HFF-Myc (cell line): ENCODE measurements at places on chromosomes 13 and 19.
A peak's percentile ranks its signal among the peaks of the same experiment; 100 is the strongest.

DNA sequence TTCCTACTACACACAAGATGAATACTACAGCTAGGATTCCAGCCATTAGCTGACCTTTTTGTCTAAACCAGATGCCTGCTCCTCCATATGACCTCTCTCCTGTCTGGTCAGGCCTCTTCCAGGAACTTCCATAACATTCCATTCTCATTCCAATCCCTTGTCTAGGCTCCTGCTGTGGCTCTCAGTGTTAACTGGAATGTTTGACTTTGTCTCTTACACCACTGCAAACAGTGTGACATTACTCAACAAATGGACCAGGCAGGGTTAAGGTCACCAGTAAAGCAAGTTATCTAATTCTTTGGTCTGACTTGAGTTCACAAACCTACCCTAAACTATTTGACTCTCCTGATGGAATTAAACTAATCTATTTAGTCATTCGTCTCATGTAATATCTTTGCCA lies 2.1 kb upstream of the GPC6 start:
- DNase-seq, result no peak

DNA sequence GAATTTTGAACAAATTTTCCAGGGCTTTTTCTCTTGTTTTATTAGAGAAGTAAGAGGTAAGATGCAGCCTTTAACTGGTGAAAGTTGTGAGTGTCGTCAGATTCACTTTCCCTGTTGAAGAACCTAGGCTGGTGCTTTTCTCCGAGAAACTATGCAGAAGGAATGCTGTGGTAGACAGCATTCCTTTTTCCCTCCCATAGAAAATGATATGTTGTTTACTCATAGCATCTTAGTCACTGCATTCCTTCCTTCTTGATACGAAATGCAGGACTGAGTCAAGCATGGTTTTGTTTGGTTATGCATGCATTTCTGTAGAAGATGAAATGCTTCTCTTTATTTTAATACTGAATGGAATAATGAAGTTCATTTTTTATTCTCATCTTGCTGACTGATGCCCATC lies 3.4 kb downstream of the ITGBL1 start:
- DNase-seq, result peak; percentile 74

DNA sequence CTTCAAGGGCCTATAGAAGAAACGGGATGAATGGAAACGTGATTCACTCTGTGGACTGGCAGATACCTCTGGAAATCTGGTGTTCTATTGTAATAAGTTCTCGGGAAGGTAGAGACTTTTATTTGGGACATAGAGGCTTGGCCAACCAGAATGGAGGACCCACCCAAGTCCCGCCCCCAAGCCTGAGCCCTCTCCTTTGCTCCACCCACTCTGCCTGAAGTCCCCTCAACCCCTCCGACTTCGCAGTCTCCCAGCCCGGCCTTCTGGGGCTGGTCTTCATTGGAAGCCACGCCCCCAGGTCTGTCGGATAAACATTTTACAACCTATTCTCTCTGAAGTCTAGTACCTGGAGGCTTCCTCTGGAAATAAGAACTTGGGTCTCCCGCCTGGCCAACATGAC lies 16.9 kb downstream of the FBXL12 start:
- DNase-seq, result no peak

DNA sequence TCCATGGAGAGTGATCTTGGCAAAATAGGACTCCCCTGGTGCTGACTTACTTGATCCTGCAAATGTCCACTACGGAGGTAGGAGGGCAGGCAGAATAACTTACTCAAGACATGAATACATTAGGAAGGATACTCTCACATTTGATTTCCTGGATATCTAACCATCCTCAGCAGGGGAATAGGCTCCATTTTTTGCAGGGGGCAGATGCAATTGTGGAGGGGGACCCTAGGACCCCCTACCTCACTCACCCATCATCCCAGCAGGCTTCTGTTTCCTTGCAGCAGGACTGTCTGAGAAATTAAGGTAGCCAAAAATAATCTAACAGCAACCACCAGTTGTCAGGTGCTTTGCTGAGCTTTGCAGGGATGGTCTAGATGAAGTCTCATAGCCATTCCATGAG lies 482.0 kb downstream of the ZNF536 start:
- no peak for DNase-seq

DNA sequence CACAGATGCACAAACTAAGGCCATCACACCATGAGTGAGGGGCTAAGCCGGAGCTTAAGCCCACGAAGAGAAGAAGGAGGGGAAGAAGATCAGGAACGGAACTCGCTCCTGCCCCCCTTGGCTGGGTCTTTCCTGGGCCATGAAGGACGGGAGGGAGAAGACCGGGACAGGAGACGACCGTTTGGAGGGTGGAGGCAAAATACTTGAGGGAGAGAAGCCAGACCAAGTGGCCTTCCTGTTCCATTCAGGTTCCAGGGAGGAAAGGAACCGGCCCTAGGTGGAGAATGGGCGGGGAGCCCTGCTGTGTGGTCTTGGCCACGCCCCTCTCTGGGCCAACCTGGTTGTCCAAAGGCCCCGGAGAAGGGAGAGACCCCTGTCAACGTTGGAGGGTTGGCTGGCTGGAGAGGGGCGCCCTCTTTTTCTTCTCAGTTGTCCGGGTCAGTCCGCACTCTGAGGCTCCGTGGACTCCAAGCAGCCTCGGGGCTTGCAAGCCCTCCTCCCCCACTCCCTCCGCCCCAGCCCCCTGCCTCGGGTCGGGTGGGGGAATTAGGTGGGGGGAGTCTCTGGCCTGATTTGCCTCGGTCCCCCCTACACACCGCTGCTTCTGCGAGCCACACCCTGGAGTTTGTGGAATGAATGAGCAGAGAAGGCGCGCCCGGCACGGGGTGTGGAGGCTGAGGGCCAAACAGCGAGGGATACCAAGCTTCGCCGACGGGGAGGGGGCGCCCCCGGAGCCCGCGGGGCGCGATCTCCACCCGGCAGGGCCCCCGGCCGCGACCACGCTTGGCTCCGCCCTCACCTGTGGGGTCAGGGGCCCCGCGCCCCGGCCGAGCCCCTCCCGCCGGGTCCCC lies 757 bp downstream of the FBN3 start:
- DNase-seq, result no peak

DNA sequence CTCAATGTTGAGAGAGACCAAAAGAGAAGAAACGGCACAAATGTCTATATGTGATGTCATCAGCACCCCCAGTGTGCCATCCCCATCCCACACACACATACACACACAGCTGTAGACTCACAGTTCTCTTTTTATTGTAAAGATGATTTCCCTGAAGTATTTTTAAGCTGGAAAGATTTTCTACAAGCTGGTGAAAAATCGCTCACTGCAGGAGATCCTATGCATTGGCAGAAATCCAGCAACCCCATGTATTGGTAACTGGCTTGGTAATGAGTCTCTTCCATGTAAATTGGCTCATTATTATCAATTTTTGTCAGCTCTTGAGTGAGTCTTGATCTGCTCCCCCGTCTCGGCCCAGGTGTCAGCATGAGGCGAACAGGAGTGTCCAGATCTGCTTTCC lies 107.1 kb upstream of the UQCRFS1 start:
- no peak for DNase-seq

DNA sequence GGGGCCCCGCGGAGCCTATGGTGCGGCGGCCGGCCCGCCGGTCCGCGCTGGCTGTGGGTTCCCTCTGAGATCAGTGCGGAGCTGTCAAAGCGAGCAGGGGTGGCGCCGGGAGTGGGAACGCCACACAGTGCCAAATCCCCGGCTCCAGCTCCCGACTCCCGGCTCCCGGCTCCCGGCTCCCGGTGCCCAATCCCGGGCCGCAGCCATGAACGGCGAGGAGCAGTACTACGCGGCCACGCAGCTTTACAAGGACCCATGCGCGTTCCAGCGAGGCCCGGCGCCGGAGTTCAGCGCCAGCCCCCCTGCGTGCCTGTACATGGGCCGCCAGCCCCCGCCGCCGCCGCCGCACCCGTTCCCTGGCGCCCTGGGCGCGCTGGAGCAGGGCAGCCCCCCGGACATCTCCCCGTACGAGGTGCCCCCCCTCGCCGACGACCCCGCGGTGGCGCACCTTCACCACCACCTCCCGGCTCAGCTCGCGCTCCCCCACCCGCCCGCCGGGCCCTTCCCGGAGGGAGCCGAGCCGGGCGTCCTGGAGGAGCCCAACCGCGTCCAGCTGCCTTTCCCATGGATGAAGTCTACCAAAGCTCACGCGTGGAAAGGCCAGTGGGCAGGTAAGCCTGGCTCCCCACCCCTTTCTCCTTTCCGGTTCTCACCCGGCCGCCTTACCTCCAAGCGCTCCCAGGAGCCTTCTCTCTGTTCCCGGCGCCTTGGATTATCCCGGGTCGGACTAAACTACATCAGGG lies at the start of gene PDX1:
Gene PDX1 (plus strand): TSS at position 67 of the 743 bp plus-strand sequence. CDS start 139 bp downstream, at position 206.
- DNase-seq, result no peak

DNA sequence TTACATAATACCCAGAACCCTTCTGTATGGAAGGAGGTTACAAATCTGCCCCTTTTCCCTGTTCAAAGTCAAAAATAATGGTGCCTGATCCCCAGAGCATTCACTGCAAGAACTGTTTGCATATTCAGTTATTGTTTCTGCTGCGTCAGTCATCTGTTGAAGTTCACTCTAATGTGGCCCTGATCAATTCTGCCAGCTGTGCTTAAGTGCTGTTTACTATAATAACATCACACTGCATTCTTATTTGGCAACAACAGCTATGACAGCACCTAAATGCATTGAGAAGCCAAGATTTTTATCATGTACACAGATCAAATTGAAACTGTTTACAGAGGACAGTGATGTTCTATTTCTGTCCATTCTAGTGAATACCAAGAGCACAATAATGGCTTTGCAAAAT lies 115.9 kb downstream of the DACH1 start:
- DNase-seq, result no peak

DNA sequence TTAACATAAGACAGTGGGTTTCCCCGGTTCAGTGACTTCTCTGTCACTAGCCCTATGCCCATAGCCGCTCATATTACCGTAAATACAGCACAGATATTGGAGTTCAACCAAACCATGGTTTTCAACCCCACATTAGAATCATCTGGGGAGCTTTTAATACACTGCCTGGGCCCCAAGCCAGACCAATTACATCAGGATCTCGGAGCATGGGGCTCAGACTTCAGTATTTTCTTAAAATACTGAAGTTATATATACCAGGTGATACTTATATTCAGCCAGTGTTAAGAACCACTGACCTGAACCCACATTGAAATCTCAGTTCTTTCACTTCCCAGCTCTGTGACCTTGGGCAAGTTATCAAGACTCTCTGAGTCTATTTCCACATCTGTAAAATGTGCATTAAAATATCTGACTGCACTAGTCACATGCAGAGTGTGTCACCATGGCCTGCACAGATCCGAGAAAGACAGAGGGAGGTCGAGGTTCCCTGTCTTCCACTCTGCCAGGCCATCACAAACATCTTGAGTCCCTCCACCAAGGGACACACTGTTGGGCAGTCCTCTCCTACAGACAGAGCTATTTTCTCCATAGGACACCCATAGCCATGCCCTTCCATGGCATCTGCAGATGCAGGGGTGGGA lies 32.2 kb upstream of the IPO5 start:
- no peak for DNase-seq

DNA sequence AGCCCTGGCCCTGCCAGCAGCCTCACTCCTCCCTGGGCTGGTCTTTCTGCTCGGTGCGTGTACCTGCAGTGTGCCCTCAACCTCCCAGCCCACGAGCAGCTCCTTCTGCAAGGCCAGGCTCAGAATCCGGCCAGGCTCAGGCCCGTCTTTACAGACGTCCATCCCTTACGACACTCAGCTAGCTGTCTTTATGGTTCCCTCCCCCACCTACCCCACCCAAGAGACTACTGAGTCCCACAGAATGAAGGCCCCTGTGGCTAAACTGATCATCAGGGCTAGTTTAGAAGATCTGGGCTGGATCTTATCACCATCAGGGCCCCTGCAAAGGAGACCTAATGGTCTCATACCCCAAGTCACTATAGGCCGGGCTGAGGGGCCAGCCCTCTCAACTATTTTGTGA lies 10.7 kb downstream of the TMEM150B start:
- no peak for DNase-seq

GRCh38 chr13:63954683-63955082 lies 2539.0 kb upstream of the PCDH20 start:
- no peak for DNase-seq

- no peak for DNase-seq
Measured at GRCh38 chr13:43309311-43309710, 285.9 kb downstream of the DNAJC15 start.

- no peak for DNase-seq
Measured at GRCh38 chr13:75855216-75855615, 219.1 kb downstream of the LMO7 start.

DNA sequence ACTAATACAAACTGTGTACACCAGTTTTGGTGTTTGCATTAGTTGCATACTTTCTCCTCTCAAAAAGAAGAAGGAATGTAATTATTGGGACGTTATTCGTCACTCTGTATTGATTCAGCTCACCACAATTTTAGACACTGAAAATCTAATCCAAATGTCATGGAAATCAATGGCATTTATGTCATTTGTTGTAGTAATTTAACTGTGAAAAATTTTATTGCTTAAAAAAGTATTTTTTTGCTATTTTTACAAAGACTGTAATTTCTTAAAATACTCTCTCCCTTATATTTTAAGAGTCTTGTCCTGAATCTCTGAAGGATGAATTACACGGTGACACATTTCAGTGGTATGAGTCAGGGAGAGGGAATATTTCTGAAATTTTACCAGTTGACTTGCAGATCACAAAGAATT lies 2117.6 kb downstream of the PCDH9 start:
- DNase-seq, result no peak

DNA sequence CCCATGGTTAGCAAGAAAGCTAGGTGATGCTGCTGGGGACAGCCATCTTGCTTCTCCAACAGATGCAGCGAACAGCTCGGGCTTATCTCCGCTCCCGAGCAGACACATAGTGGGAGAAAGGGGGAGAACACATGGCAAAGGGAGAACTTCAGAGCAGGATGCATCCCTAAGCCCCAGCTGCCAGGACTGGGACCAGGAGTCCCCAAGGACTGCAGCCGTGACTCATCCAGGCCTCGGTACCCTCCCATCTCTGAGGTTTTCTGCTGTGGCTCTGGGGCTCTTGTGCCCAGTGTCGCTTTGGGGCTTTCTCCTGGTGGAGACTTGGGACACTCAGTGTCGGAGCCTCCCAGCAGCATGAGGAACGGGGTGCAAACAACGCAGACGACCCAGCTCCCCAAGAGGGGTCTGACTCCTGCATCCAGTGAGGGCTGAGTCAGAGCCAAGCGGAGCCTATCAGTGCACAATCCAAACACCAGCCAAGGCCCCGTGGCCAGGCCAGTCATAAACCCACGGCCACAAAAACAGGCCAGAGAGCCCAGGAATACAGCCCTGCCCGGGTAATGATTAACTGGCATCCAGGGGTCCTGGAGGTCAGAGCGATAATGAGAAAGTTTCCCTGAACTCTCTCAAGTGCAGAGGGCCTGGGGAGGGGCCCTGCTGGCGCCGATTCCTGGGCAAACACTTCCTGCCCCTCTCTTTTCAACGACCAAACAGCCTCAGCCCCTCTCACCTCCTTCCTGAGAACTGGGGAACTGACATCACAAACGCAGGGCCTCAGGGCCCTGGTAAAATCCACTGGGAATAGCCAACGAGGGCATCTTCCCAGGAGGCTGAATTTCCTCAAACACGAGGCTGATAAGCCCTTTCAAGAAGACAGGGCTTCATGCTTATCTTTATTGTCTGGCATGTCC lies 202.9 kb downstream of the USP12 start:
- DNase-seq, result no peak

GRCh38 chr19:6271251-6271650 lies 8.5 kb downstream of the MLLT1 start:
- DNase-seq, result no peak

- peak; percentile 58 for DNase-seq
Measured at GRCh38 chr19:44951179-44952159, 3.7 kb upstream of the CLPTM1 start.
